Suppressor macrophage (primary cell): ENCODE measurements at places on chromosomes 2 and 18.

DNA sequence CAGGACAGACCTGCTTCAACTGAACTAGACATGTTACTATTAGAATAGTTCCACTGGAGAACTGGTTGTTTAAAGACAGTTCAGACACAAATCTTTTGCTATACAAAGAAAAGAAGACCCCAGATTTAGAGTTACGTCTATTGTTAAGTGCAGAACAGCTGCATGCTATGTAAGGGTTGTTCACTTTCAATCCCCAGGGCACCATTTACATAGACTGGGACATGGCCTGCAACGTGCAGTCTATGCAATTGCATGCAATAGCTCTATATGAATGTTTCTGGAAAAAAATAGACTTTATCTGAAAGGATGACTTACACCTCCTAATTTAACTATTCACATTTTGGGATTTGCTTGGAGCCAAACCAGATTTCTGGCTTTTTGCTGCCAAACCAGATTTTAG lies 36.1 kb upstream of the DPP10 start:
- DNase-seq = no peak

- DNase-seq = no peak
These were observed 106.9 kb upstream of the ACVR1C start for GRCh38 chr2:157735532-157735931.

DNA sequence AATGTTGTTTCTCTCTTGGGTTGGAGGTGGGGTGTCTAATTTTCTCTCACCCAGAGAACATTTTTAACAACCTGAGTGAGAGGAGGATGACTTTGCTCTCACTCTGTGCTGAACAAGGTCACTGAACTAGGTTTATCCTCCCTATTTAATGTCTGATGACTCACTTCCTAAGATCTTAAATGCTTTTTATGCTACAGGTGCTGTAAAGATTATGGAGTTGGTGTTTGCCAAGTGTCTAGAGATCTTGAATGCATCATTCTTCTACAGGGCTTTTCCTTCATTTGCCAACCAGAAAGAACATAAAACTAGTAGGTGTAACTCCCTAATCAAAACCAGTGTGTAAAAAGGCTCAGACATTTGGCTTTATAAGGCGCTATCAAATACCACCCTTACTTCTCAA lies 350.5 kb upstream of the ETAA1 start:
- no peak for DNase-seq

GRCh38 chr2:179429060-179429471 lies 164.4 kb upstream of the SESTD1 start:
- DNase-seq = no peak

GRCh38 chr2:147711031-147711430 lies 133.8 kb upstream of the ACVR2A start:
- DNase-seq = no peak

GRCh38 chr2:36530983-36531354 lies 67.0 kb downstream of the FEZ2 start:
- DNase-seq = peak; percentile 82

DNA sequence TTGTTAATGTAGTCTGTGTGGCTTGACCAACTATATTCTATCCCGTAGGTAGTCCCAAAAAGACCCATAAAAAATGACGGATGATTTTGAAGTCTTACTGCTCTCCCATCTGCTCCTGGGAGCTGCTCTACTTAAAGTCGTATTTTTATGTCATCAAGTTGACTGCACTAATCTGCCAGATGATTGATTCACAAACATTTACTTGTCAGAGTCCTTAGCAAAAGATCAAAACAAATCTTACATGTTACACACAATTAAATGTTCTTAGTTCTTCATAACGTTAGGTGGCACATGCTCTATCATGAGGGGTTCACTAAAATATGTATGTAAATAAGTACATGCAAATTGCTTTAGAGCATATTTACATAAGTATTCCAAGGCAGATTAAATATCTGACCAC lies 498.3 kb upstream of the LRRTM4 start:
- no peak for DNase-seq

DNA sequence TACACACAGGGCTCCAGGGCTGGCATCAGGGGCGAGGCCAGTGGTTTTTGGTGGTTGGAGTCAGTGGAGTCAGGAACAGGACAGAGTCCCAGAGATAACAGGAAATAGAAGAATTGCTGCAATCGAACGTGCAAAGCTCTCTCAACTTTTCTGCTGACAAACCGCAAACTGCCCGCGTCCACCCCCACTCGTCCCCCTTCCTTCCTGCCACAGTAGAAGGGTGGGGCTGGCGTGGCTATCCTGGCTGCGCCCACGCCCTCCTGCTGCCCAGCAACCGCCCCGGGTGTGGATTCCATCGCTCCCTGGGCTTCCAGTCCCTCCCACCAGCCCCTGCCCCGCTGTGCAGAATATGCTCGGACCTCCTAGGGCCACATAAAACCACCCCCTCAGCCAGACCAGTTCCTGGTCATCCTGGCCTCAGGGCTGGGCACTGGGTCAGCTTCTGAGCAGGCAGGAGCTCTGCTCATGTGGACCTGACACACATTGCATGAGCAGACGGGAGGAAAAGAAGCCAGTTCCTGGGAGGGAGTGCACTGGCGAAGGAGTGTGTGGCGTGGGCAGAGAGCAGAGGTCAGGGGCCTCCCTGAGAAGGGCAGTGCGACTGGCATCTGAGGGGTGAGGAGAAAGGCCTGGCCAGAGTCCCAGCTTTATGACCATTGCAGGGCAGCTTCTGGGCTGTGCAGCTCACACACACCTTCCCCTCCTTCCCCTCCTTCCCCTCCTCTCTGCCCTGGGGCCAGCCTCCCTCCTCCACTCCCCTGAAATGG lies 85.4 kb upstream of the ATG16L1 start:
- peak; percentile 95 for DNase-seq

DNA sequence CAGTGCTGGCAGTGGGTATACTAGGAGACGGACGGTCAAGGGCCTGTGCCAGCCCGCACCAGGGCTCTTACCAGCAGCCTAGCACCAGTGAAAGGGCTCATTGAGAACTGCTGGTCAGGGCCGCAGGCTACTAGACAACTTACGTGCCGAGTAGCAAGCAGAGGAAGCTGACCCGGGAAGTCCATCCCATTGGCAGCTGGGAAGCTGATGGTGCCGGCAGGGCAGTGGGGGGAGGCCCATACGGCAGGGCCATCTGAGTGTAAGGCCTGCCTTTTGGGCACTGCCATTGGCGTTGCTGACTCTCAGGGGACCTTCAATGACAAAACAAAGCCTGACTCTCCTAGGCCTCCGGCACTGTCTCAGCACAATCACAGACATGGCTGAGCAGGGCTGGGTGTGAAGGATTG lies 20.6 kb downstream of the EFR3B start:
- no peak for DNase-seq

- no peak for DNase-seq
These were observed 245.2 kb upstream of the SPHKAP start for GRCh38 chr2:228426502-228427216.

- peak; percentile 38 for DNase-seq
These were observed 81.4 kb downstream of the BIN1 start for GRCh38 chr2:127025359-127026166.
